Suppressor macrophage treated with lipopolysaccharide for 4 hours (primary cell): ENCODE measurements at places on chromosomes 2 and 18.

DNA sequence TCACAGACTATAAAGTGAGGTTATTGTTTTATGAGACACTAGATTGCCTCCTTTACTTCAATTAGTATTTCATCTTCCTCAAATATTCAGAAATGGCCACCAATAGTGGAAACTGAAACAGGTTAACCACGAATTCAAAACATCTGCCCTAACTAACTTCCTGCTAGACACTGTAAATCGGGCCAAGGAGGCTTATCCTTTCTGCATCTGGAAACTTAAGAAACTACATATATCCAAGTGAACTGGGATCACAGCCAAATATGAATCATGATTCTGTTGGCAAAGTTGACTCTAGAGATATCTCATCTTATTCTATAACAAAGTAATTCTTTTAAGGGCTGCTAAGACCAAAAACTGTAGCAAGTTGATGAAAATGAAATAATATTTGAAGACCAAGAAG, 136.6 kb upstream of the ZC3H15 start:
- no peak for DNase-seq

DNA sequence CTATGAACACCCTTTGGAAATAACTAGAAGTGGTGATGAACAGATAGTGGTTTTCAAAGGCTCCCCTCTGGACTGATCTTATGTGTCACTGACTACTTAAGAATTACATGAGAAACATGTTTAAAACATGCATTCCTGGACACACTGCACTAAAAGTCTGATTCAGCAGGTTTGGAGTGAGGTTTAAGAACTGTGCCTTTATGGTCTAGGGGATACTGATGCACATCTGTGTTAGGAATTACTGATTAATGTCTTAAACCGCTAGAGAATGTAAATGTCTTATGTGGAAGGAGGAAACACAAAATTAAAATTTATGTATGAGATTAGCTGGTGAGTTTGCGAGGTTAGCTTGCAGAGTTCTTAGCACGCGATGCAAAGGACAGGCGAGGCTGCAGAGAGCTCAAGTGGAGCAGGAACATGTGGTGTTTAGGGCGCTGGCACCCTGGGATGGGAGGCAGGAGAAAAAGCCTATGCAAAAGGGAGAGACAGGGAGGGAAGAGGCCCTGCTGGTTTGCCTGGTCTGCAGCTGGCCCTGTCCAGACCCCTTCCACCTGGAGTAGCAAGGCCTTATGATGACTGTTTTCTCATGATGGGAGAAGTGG, 11.7 kb downstream of the SH3YL1 start:
- DNase-seq: no peak

- no peak for DNase-seq
These were observed 207.0 kb upstream of the HAAO start for GRCh38 chr2:42999391-42999841.

- no peak for DNase-seq
These were observed 3.8 kb upstream of the LTBP1 start for GRCh38 chr2:32942793-32943485.

- DNase-seq: no peak
These were observed 44.7 kb downstream of the PID1 start for GRCh38 chr2:229226382-229226781.

DNA sequence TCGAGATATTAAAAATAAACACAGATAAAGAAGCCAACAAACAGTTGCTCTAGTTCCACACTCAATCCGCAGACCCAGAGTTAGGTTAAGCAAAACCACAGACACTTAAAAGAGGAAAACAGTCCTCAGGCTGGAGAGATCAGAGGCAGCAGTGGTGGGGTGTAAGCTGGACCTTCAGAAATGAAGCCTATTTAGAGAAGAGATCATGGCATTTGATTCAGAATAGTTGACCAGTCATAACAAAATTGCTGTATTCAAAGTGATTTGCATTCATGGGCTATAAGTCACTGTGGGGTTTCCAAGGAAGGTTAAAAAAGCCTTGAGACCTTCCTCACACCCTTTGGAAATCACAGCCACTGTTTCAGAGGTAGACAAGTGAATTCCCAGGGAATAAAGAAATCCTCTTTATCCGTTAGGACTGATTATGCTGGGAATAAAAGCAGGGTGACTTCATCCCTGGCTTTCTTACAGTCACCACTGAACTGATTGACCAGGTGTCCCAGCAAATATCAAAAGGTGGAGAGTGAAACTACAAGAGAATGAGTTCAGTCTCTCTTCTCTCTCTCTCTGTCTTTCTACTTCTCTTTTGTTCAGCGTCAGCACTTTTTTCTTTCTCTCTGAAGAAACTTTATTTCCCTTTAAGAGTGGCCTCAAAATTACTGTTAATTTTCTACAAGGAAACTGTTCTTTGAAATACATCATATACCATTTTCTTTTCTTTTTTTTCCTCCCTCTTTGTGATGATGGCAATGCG, 171.8 kb upstream of the PIK3C3 start:
- no peak for DNase-seq

DNA sequence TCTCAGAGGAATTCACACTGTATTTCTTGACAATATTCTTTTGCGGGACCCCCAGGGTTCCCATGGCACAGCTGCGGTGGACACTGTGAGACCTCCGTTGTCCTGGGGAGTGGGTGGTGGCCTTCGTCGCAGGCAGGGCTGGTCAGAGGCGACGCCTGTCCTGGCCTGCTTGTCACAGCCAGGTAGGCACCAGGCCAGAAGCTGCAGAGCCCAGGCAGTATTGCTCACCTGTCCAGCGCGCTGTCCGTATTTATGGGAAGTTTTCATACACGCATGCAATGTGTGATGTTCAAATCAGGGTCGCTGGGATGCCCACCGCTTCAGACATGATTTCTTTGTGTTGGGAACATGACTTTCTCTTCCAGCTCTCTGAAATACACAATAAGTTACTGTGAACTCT, 126.6 kb downstream of the RTP5 start:
- no peak for DNase-seq

GRCh38 chr2:43005975-43006833, 213.8 kb upstream of the HAAO start:
- DNase-seq: no peak

GRCh38 chr2:202945497-202945896, 33.4 kb downstream of the CARF start:
- no peak for DNase-seq

- peak; percentile 5 for DNase-seq
These were observed 100.9 kb downstream of the DPP10 start for GRCh38 chr2:114543236-114543766.

DNA sequence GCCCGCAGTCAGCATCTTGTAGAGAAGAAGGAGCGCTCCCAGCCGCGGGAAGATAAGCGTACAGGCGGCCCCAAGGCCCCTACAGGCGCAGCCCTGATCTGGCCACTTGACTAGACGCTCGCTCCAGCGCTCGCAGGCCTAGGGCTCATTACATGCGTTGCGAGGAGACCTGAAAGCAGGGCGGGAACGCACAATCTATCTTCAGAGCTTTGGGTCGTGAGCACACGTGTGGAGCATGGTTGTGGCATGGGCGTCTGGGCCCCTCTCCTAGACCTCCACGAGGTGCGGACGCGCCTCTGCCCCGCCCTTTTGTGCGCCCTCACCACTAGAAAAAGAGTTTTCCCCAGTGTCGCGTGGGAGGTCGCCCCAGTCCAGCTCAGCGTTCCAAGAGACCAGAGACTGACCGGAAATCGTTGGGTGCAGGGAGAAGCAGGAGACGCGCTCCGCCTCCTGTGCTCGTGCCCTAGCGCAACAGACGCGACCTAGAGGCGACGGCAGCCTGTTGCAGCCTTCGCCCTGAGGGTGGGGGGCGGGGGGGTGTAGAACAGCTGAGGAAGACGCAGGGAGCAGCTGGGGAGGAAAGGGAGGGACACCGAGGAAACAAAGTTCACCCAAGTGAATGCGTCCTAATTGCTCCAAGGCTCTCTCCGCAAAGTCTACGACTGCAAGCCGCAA, 12.6 kb downstream of the NR4A2 start:
- no peak for DNase-seq

DNA sequence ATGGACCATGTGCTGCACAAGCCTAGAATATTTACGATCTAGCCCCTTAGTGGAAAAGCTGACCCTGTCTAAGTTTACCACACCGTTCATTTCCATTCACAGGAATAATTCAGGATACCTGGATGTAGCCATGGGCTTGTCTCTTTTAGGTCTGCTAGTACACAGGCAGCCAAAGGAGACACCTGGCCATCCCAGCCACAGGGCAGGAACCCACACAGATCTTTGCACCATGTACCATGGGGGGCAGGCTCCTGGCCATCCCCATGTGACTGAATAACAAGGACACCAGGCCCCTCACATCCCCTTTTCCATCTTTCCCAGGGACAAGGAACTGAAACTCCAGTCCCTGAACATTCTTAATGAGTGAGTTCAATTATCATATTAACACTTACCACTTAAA, 467.3 kb upstream of the MYT1L start:
- DNase-seq: no peak
